Prostate gland (tissue), 2 donors: ENCODE measurements at places on chromosomes 6 and 20. TPM values are rescaled to one million over a fixed set of nuclear protein-coding genes. Genes with fewer than 3 reads are reported as not detected.

CLIC5 gene
- 4.5 TPM for total RNA-seq

GRCh38 chr6:153031335-153031955 lies 28.9 kb upstream of the MTRF1L start:
- DNase-seq: no peak

- DNase-seq: peak; percentile 24
Measured at GRCh38 chr6:41278699-41279405, 7.6 kb downstream of the TREM1 start.

GRCh38 chr6:40506954-40507353 lies 80.2 kb downstream of the LRFN2 start:
- no peak for DNase-seq

- no peak for DNase-seq
Measured at GRCh38 chr6:27812805-27813492, 99.2 kb downstream of the OR2B2 start.

GRCh38 chr6:169766232-169766631 lies 14.8 kb downstream of the ERMARD start:
- DNase-seq: no peak

DNA sequence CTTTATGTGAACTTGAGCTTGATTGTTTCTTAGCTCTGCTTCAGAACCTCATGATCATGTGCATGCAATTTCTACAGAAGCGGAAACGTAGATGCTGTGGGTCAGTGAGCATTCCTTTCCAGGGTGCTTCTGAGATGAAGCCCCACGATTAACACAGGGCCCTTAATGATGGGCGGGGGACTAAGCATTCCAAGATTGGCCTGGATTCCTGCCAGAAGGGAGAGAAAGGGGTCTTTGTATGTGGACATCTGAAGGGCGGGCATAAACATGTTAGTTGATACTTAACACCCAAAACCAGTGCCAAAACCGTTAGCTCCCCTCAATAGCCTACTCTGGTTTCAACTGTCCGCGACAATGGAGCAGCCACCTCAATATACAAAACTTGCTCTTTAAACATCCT lies 46.9 kb upstream of the POU3F2 start:
- no peak for DNase-seq

- no peak for DNase-seq
Measured at GRCh38 chr20:14711652-14712051, 374.2 kb upstream of the FLRT3 start.

DNA sequence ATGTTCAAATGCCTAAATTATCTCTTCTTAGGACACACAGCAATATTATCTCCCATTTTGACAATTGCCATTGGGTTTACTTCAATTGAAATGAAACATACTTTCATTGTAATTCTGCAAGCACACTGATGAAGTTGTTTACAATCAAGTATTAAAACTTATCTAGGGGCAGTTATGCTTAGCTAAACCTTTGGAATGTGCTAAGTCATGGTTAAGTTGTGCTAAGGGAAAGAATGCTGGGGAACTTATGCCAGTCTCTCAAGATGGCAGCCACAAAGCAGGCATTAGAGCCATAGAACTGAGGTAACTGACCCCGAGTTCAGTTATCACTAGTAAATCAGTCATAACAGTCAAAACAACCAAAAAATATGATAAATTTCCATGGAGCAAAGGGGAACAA lies 59.1 kb upstream of the NT5E start:
- no peak for DNase-seq

TMEM244 gene
- not detected for total RNA-seq

OR2H1 gene
- 1.1 TPM for total RNA-seq

MDFI gene
- 77.9 TPM for total RNA-seq
